MV-4-11 (cell line): ENCODE measurements at places on chromosomes 11 and 22.

GRCh38 chr11:68776442-68777235 is 25.3 kb upstream of the TESMIN start:
- DNase-seq, result no peak

DNA sequence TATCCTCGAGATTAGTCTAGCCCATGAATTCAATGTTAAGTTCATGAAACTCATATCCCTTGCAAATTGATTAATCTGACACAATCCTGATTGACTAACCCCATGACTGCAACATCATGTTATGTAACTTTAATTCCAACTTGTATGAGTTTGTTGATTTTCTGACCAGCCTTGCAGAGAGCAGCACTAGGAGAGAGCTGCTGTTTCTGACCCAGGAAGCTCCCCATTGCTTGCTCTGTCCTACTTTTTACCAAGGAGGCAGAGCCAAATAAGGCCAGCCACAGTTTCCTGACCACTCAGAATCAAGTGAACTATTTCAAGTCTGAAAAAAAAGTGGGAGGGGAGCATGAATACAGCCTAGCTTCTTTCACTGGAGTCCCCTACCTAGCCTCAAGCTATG is 13.2 kb downstream of the MPZL3 start:
- DNase-seq, result peak; percentile 62

DNA sequence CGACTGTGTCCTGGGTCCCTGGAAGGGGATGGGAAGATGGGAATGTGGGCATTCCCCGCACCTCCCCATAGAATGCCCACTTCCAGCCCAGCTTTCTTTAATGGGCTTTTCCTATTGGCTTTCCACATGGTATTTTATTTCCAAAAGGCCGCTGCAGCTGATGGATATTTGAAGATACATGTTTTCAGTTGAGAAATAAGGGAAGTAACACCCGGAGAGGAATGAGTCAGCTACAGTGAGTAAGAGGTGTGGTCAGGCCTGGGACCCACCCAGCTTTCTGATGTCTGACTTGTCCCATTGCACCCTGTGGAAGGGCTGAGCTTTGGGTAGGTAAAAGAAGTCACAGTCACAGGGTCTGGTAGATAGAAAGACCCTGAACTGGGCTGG is 476.9 kb downstream of the MIAT start:
- DNase-seq, result peak; percentile 91

DNA sequence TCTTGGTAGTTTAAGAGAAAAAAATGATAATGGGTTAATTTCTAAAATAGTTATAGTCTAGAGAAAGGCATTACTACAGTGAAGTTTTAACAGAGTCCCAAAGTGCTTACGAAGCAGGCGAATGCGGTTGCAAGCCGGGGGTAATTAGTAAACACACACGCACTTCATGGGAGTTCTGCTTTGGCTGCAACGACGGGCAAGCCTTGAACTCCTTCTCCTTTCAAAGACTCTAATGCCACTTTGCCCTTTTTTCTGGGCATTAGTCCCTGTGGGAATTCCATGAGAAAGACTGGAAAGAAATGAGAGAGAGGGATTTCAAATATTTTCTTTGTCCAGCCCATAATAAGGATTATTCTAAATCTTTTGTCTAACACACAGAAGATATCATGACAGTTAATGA is 66.1 kb downstream of the TENM4 start:
- DNase-seq, result no peak

- no peak for DNase-seq
These were observed 1026.0 kb downstream of the TBC1D22A start for GRCh38 chr22:47788461-47788860.

DNA sequence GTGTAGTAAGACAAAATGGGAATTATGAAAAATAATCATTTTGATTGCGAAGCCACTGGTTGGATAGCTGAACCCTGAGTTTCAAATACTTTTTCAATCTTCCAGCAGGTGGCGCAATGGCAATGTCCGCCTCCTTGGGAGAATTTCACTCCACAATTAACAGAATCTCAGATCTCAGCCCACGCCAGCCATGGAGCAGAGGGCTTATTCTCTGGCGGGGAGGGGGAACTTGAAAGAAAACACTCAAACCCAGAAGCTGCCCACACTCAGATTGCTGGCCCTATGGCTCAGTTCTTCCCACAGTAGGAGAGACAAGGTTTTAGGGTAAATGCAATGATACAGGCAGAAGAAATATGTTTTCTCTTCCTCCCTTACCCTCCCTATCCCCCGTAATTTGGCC is 38.7 kb upstream of the RCN1 start:
- DNase-seq, result peak; percentile 24

GRCh38 chr22:28930357-28931007 is 47.1 kb downstream of the ZNRF3 start:
- DNase-seq, result no peak

GRCh38 chr11:120569861-120570260 is 58.3 kb downstream of the GRIK4 start:
- DNase-seq, result no peak

DNA sequence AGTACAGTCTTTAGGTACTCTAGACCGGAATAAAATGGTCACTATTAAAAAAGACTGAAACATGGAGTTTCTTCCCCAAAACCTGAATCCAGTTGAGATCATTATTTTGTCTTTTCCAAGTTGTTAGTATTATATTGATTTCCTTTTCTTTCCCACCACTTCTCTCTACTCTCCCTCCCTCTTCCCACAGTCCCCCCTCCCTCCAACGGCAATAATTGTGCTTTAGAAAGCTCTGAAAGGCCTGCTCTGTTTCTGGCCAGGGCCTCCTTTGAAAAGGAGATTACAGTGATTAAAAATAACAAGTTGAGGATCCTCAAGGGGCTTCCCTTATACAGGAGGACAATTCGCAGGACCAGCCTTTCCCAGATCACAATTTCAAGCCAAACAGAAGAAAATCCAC is 3.5 kb downstream of the SPON1 start:
- no peak for DNase-seq

DNA sequence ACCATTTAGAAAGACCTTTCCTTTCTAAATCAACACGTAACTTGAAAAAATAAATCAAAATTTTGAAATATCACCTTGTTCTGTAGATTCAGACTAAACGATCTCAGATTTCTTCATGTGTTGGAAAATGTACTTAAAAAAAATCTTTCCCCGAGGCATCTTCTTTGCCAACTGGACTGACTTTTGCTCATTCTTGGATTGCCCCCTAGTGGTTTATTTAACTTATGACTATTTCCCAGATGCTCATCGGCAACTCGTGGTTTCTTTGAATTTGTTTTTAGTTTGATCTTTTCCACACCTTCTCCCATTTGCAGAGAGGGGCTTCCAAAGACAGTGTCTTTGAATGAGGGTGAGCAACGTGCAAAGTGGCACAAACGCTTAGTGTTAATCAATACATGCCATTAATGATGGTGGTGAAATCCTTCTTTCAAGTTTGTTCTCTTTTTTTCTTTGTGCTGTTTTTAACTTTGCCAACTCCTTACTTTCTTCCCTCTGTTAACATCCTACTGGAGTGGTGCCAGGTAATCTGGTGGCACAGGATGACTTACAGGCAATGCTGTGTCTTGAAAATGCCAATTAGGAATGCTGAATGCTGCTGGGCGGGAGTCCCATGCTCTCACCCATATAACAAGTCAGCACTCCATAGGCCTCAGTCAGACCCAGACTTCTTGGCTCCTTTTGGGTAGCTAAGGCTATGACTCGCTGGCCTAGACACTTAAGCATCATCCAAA is 18.3 kb downstream of the PRSS23 start:
- DNase-seq, result peak; percentile 60

DNA sequence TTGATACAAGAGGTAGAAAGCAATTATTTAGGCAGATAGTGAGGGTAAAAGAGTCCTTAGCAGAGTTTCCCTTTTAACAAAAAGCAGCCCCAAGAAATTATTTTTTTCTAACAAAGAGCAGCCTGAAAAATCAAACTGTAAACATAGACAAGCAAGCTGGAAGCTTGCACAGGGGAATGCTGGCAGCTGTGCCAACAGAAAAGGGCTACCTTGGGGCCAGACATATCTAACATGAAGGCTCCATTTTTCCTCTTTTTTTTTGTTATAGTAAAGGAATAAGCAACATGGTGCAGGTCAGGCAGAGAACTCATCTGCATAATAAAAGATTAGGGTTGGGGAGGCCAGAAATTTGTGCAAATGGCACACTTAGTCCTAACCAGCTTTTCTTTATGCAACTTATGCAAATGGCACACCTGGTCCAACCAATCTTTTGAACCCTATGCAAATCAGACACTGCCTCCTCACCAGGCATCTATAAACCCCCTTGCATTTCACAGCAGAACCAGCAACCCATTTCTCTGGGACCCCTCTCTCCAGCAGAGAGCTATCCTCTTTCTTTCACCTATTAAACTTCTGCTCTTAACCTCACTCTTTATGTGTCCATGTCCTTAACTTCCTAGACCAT is 41.8 kb downstream of the PDGFD start:
- no peak for DNase-seq

GRCh38 chr11:60887556-60887955 is 18.8 kb downstream of the PRPF19 start:
- peak; percentile 31 for DNase-seq

GRCh38 chr11:98431463-98432359 is 589.0 kb upstream of the CNTN5 start:
- DNase-seq, result no peak

DNA sequence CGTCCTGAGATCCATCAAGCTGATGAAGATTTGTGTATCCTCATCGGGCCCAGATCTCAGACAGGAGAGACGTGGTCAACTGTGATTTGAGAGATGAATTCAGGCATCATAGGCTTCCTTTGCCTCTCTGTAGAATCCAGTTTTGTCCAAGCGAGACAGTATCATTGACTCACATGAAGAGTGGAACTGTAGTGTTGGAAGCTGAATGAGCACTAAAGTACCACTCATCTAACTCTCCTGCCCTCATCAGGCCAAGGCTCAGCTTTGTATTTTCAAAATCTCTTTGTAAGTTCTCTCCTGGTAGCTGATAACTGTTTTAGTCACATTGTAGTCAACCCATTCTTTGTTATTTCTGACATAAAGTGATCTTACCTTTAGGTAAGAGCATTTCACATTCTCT is 85.1 kb downstream of the KIRREL3 start:
- DNase-seq, result no peak

DNA sequence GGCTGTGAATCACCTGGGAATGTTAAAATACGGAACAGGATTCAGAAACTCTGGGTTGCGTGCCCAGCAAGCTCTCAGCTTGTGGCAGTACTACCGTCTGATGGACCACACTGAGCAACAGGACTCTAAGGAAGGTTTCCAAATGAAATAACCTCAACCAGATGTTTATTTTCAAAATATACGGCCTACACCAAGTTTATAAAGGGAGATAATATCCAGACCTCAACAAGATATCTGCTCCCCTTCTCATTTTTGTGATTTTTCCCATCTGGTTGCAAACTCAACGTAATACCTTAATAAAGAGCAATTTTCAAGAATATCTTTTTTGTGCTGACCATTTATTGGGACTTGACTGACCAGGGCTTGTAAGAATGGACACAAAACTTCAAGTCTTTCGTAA is 49.4 kb downstream of the SLC25A17 start:
- no peak for DNase-seq

GRCh38 chr22:40610329-40610850 is 26.1 kb downstream of the MRTFA start:
- DNase-seq, result no peak

DNA sequence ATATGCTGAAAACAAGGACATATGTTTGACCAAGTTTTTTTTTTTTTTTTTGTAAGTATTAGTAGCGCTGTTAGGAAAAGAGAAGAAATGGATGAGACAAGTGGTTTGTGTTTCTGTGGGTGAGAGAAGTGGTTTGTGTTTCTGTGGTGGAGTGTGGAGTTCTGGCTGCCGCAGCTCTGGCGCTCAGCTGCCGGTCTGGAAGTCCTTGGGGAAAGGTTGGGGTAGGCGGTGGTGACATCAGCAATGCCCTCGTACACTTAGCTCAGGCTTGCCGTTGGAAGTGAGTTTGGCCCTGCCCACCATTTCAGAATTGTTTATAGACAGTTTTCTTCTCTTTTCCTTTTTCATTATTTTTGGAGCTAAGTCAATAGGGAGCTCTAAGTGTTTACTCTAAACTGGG is 116.6 kb downstream of the TBC1D22A start:
- DNase-seq, result peak; percentile 86

- DNase-seq, result no peak
These were observed 87.5 kb downstream of the MN1 start for GRCh38 chr22:27714068-27714467.

GRCh38 chr11:126494831-126495230 is 139.3 kb downstream of the ST3GAL4 start:
- no peak for DNase-seq

GRCh38 chr11:73321604-73322381 is 13.7 kb downstream of the ARHGEF17 start:
- peak; percentile 10 for DNase-seq

DNA sequence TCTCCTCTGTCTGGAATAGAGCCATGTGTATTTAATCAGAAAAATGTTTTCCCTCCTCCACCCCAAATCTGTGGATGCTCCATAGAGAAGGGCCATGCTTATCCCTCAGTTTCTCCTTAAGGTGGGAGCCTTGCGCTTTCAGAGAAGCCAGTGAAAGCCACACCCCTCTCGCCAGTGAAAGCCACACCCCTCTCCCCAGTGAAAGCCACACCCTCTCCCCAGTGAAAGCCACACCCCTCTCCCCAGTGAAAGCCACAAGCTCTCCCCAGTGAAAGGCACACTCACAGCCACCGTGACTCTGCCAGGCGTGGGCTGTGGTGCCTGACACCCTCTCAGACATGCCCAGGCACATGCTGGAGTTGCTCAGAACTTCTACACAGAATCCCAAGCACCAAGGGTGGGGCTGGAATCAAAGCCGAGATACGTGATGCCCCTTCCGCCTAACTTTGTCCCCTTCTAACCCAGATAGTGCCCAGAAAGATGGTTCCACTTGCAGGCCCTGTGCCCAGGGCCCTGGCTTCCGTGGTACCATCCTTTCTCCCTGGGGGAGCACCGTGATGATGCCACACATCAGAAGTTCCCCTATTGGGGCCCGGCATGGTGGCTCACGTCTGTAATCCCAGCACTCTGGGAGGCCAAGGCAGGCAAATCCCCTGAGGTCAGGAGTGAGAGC is 16.5 kb upstream of the PRR5 start:
- peak; percentile 68 for DNase-seq

- DNase-seq, result no peak
These were observed 46.5 kb upstream of the TH start for GRCh38 chr11:2218031-2218633.

DNA sequence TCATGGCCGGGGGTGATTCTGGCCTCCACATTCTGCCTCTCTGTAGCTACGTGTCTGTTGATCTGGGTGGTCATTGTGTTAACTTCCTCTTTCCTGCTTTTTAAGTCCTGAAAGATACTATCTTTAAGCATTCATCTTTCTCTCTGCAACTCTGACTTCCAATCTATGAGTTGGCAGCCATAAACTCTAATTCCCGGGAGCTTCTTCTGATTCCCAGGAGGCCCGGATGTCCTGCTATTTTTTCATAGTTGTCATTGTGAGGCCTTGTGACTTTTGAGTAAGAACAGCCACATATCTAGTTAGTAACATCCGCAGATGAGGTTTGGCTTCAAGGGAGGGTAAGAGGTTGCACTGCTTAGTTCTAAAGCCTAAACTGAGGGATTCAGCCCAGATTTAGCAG is 107.8 kb downstream of the SYN3 start:
- peak; percentile 18 for DNase-seq

DNA sequence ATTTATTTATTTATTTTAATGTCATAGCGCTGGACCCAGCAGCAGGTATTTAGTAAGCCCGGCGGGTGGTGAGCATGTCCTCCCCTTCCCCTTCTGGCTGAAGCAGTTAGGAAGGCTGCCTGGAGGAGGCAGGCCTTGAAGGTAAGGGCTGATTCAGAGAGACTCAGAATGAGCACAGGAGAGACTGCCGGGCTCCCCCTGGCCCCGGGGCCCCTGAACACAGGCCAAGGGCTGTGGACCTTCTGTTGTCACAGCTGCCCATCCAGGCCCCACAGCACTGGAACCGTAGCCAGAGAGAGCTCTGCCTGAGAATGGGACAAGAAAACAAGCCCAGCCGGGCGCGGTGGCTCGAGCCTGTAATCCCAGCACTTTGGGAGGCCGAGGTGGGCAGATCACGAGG is 52.8 kb downstream of the KCNJ4 start:
- no peak for DNase-seq
